Foreskin keratinocyte (primary cell): ENCODE measurements at places on chromosomes 1 and 21.

GRCh38 chr1:62406576-62406975, 30.3 kb upstream of the USP1 start:
- no peak for DNase-seq

GRCh38 chr1:207081088-207081487, 7.6 kb upstream of the C4BPB start:
- no peak for DNase-seq

DNA sequence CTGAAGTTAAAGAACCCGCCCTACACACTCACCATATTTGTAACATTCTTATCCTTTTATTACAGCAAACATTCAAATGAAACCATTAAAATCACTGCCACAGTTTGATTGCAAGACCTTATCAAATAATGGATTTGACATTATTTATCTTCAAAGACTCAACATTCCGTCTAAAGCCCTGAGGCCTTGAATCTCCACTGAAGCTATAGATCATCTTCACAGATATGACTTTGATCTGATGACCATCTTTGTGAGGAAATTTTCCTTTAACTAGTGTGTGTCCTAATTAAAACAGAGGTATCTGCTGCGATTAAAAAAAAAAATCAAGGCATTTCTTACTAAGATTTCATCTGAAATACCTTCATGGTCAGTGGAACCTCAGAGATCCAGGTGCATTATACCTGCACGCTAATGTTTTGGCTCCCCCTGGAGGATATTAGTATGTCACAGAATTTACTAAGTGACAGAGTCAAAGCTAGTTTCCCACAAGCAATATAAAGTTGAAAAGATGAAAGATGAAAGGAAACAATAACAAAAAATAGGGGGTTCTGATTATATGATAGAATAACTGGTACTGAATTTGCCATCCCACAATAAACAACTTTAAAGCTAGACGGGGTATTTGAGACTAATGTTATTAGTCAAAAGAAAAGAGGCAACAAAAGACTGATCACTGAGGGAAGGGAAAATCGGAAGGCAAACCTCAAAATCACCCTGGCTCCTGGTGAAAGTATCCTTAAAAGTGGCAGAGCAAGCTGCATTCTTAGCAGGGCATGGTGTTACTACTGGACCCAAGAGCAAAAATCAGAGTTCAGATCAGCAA, 923.4 kb downstream of the NCAM2 start:
- peak; percentile 38 for DNase-seq

DNA sequence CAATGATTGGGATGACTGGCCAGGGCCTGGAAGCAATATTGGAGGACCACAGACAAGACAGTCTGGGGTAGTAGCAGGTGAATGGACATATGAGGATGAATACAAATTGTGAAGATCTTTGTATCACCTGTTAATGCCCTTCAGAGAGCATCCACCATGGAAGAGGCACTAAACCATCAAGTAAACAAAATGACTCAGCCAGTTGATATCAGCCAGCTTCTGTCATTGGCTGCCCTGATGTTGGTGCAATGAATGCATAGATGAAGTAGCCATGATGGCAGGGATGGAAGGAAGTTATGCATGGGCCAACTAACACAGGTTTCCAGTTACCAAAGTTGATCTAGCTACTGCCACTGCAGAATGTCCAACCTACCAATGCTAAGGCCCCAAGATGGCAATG, 16.1 kb upstream of the ERI3 start:
- DNase-seq, result no peak

DNA sequence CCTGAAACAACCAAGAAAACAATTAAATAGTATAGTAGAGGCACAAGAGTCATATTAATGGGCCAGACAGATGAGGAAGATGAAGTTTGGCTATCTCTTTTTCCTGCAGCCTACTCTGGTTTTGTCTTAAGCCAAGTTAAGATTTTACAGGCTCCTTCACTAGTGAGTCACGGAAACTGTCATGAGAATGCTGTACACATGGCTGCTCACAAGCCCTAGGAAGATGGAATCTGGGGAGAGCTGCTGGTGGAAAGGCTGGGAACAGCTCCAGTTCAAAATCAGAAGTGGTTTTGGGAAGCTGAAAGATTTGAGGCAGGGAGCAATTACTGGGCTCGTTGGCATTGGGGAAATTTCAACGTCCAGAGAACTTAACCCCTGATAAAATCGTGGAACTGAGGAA, 46.4 kb upstream of the S1PR1 start:
- DNase-seq, result no peak

- DNase-seq, result peak; percentile 41
These were observed 208.2 kb upstream of the USP25 start for GRCh38 chr21:15521644-15522001.

DNA sequence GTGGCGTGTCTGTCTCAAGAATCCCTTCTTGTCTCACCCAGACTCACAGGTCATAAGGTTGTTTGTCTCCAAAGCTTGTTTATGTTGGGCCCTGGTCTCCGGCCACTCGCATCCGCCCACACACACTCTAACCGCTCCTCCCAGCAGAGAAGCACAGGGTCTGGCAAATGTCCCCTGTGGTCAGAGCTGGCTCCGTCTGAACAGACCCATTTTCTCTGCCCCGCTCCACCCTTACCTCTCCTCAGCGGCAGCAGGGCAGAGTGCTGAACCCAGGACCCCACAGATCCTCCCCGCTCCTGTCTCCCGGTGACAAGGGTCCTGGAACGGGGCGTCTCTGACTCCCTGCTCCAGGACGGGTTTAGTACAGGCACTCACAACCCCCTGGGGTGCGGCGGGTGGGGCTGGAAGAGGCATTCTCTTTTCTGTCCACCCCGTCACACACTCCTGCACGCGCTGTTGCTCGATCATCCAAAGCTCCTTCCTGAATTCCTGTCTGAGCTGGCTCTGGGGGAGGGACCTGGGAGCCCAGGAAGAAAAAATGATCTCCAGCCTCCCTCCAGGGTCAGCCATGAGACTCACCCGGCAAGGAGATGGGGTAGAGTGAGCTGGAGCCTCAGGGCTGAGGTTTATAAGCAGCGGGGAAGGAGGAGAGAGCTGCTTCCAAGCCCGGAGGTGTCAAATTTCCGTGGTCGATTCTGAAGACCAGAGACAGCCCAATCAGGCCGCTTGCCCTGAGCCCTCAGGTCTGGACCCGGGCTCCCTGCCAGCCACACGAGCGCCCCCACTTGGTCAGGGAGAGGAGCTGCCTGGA, at the start of gene S100A13:
TSS of gene S100A13 (minus strand) at position 602 of the 811 bp plus-strand sequence. CDS start 1,033 bp downstream, outside the sequence.
- peak; percentile 83 for DNase-seq
